ENCODE measurements at places on chromosomes 6 and 20. TPM values are rescaled to one million over a fixed set of nuclear protein-coding genes. Genes with fewer than 3 reads are reported as not detected.

GRCh38 chr6:53916804-53917463 is 122.1 kb downstream of the LRRC1 start:
- no peak for DNase-seq

Gene EEF1E1
- total RNA-seq = 42.2 TPM

- DNase-seq = peak; percentile 35
These were observed 172.1 kb upstream of the GGTLC1 start for GRCh38 chr20:24160563-24161281.

GRCh38 chr20:63787302-63787701 is 43.8 kb downstream of the ZBTB46 start:
- no peak for DNase-seq

DNA sequence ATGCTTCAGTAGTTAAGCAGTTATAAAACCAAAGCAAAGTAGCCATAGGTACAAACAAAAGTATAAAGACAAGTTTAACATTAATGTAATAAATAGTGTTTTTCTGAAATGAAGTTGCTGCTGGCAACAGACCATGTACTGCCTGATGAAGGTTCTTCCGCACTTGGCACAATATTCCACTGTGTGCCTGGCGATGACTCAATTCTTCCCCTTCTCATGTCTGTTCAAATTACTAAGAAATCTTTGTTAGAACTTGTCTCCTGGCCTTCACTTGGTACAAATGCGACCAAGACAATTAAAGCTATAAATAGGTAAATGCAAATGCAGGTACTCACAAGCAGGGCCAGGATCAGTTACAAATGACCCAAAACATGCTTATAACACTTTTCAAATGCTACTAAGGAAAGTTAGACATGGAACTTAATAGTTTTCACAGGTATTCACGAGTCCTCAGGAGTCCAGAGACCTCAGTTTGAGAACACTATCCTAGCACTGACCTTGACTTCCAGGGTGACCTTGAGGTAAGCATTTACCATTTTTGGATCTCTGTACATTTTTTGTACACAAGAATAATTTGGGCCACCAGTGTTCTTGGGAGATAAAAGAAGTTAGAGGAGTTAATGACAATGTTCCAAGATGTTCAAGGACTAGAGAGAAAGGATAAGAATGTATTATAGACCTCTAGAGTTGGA is 8.1 kb upstream of the DDR1 start:
- no peak for DNase-seq

GRCh38 chr20:50126662-50127061 is 13.7 kb upstream of the UBE2V1 start:
- DNase-seq = no peak

- peak; percentile 92 for DNase-seq
These were observed 490 bp downstream of the ZNF165 start for GRCh38 chr6:28080631-28081485.

DNA sequence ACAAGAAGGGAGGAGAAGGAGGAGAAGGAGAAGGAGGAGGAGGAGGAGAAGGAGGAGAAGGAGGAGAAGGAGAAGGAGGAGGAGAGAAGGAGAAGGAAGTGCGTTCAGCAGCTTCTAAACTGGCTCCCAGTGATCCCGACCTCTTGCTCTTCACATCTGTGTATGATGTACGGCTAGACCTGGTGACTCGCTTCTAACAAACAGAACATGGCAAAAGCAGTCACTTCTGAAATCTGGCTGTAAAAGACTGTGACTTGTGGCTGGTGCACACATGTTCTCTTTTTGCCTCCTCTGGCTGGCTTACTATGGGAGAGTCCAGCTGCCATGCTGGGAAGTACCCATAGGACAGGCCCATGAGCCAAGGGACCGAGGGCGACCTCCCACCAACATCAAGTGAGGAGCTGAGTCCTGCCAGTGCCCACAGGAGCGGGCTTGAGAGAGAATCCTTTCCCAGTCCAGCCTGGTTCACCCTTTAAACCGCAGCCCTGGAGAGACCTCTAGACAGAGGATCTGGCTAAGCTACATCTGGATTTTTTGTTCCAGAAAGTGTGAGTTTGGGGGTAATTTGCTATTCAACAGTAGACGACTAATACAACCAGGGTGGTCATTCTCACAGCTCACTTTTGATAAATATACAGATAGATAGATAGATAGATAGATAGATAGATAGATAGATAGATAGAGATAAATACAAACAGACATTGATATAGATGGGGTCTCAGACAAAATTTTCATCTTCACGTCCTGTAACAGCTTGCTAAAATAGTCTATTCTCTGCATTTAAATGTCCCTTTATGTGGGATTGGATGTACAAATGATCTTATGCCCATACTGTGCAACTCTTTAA is 42.3 kb downstream of the RPP40 start:
- DNase-seq = no peak

GRCh38 chr6:145178391-145178790 is 556.9 kb downstream of the EPM2A start:
- no peak for DNase-seq

DNA sequence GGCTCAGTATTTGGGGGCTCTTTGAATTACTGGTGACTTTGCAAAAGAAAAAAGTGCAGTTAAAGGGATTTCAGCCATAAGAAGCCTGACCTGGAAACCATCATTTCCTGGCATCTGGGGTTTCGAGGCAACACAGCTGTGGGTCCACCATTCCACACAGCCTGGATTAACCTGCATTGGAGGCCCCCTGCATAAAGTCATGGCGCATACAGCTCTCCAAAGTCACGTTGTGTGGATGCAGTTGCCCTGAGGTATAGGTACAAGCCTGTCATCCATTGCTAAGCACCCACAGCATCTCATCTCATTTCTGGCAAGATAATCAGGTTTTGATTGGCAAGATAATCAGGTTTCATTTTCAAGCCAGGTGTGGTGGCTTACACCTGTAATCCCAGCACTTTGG is 54.5 kb upstream of the TAGAP start:
- DNase-seq = peak; percentile 25

DNA sequence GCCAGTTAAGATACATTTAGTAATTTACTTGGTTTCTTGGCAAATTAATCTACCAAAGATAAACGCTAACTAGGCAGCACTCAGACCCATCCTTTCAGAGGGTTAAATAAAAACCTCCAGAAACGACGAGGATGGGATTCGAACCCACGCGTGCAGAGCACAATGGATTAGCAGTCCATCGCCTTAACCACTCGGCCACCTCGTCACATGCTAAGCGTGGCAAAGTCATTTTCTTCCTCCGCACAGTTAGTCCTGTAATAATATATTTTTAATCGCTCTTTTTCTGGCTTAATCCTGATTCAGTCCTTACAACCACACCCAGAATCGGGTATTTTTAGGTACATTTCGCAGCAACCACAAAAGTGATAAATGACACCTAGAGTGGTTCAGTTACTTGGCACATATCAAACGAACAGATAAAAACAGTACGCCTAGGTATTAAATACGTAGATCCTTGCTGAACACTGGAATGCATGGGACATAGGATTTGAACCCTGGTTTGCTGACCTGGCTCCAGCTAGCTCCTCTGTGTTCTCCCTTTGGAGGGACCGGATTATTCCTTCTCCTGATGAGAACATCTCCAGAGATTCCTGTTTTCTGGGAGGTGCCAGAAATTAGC is 71.6 kb downstream of the GPX5 start:
- DNase-seq = peak; percentile 33

DNA sequence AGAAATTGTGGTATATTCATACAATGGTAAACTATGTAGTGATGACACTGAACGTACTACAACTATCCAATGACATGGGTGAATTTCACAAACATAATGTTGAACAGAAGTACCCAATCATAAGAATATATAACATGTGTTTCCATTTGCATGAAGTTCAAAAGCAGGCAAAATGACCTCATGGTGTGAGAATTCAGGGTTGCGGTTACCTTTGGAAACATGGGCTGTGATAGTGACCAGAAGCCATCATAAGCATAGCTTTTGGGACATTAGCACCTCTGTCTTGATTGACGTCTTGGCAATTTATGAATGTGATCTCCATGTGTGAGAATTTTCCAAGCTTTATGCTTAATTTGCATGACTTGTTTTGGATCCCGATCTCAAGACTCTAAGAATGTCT is 500.1 kb upstream of the JAG1 start:
- no peak for DNase-seq

- DNase-seq = no peak
These were observed 151.5 kb downstream of the TASP1 start for GRCh38 chr20:13487202-13487601.

DNA sequence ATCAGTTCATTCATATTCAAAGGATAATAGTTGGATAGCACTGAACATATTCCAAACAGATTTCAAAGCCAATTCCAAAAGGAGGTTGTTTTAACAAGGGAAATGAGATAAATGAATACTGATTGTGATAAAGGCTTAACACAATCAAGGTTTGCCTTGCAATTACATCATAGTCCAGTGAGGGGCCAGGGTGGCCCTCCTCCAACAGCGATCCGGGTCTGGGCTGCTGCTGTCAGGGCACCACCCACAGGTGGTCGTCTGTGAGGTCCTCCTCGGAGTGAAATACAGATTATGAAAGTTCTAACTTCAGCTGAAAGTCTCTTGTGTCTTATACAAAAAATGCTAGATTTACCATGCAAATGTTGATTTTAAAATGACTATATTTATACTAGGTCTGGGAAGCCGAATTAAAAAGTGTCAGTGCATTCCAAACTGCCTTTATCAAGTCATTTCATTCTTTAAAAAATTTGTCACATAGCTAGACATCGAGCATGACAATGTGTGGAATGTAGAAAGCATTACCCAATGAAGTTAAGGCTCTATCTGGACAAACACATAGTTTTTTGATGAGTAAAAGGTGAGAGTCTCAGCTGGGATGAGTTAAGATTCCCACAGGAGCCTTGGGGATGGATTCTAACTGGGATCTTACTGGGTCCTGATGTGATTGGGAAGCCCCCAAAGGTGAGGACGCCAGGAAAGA is 65.9 kb upstream of the SLC22A23 start:
- no peak for DNase-seq

DNA sequence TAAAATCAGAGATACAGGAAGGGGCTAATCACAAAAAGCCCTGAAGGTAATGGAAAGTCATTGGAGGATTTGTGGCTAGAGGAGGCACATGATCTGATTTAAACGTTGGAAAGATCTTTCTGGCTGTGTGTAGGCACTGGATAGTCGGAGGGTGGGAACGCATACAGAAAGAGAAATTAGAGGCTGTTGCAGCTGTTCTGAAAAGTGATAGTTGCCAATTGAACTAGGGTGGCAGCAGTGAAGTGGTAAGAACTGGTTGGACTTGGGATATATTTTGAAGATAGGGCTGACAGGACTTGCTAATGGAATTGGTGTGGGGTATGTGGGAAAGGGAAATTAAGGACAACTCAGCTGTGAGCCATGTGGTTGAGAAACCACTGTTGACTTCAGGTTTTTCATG is 223.6 kb downstream of the OGFRL1 start:
- no peak for DNase-seq

DNA sequence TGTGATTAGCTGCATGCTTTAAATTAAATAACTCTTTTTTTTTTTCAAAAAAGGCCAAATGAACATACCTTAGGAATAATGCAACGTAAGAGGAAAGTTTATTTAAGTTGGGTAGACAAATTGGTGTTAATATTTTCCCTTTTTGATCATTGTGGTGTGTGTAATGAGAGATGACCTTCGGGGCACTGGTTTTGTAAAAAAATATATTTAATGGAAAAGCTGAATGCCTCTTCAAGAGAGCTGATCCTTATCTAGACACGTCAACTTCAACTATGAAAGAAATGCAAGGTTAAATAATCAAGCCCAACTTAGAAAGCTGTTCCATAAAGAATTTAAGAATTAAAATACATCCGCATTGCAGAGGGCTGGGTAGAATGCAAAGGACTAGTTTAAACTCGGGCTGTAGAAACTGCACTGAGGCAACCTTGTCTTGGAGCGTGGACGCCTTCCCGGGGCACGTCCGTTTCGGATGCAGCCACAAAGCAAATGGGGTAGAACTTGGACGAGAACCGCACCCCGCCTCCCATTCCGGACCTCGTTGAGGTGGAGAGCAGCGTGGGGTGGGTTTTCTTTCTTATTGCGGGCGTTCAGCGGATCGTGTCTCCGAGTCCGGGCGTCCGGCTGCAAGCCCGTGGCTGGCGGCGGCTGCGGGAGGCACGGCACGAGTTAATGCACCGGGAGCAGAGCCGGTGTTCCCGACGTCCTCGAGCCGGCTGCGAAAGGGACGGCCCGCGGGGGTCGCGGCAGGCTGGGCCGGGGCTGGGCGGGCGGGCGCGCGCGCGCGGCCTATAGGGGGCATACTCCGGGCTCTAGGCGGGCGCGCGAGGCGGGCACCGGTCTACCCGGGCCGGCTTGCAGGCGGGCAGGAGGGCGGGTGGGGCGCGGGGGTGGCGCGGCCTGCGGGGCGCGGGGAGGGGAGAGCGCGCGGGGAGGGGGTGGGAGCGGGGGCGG is 1.9 kb downstream of the JARID2 start:
- peak; percentile 67 for DNase-seq

- DNase-seq = no peak
These were observed 796.3 kb downstream of the KIF16B start for GRCh38 chr20:15776770-15777466.

DNA sequence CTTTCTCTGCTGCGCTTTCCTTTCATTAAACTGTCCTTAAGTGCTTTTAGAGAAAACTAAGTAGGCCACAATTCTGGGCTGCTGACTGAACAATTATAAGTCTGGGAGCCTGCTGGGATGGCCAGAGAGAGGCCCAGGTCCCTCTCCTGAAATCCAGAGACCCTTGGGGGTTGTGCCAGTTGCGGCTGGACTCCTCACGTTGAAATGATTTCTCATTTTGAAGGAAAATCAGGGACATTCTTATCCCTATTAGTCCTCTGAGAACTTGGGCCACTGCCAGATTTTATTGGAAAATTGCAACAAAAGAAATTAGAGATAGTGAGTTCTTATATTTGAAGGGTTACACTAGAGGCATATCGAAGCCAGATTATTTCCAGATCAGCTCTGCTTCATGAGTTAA is 145.1 kb downstream of the CLIC5 start:
- DNase-seq = no peak

GRCh38 chr6:134123666-134124208 is 71.3 kb upstream of the SLC2A12 start:
- peak; percentile 31 for DNase-seq

DNA sequence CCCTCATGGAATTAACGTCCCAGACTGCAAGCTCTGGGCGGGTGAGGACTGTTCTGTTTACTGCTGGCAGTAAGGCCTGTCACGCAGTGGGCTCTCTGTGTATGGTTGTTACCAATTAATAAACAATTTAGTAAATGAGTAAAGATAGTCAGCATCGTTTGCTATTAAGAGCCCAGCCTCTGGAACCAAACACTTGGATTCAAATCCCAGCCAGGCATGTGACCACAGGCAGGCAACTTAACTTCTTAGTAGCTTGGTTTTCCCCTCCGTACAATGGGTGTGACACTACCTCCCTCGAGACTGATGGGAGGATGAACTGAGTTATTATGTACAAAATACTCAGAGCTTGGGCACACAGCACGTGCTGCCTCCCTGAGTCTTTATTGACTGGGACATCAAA is 137.7 kb upstream of the ARMC2 start:
- DNase-seq = no peak

- no peak for DNase-seq
These were observed 78.9 kb upstream of the ISM1 start for GRCh38 chr20:13142143-13142542.

Gene SOX18
- 0.13 TPM for total RNA-seq

DNA sequence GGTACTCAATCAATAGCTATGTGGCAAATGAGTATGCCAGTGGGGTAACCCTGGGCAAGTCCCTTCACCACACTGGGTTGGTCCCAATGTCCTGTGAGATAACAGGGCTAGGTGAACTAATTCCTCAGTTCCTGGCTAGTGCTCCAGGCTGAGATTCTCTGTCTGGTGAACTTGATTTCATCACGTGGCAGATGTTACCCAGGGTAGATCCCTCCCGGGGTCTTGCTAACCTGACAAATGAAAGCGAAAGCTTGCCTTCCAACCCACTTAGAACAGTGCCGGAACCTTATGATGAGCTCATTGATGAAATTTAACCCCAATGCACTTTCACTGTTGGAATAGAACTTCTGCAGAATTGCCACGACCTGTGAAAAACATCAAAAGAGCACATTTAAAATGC is 6.6 kb upstream of the ANKRD60 start:
- peak; percentile 28 for DNase-seq

Measured in activated CD8-positive, alpha-beta T cell treated with anti-CD3 and anti-CD28 coated beads, Interleukin-2, amount 10 ng/mL, durations not matched to agents 7 days and 5 days (primary cell).